ENCODE measurements at places on chromosomes 4 and X. TPM values are rescaled to one million over a fixed set of nuclear protein-coding genes. Genes with fewer than 3 reads are reported as not detected.

The ARSD gene
- total RNA-seq, result 18.9 TPM

The DCHS2 gene
- total RNA-seq, result 0.57 TPM

The CSAG3 gene
- total RNA-seq, result not detected

The XAGE2 gene
- not detected for total RNA-seq

The P2RY4 gene
- not detected for total RNA-seq

The NDST4 gene
- total RNA-seq, result not detected

The PABPC1L2A gene
- not detected for total RNA-seq

The CT55 gene
- total RNA-seq, result not detected

The TEX13C gene
- not detected for total RNA-seq

The SH3D19 gene
- total RNA-seq, result 113 TPM

The BEND2 gene
- not detected for total RNA-seq

The LUZP4 gene
- total RNA-seq, result not detected

The FNIP2 gene
- total RNA-seq, result 6.0 TPM

The SNCA gene
- total RNA-seq, result 0.87 TPM

The GPR173 gene
- 0.57 TPM for total RNA-seq

The BST1 gene
- 1.5 TPM for total RNA-seq

The HSFX4 gene
- not detected for total RNA-seq

The GABRG1 gene
- not detected for total RNA-seq

The SMPX gene
- not detected for total RNA-seq

The TSC22D3 gene
- total RNA-seq, result 170 TPM

The COPS4 gene
- total RNA-seq, result 35.3 TPM

The VBP1 gene
- 31.3 TPM for total RNA-seq

The CD38 gene
- 2.5 TPM for total RNA-seq

The PABPC4L gene
- total RNA-seq, result 1.0 TPM

The GRIA3 gene
- total RNA-seq, result 0.19 TPM

The TRAM1L1 gene
- 0.57 TPM for total RNA-seq

The SSX4B gene
- total RNA-seq, result not detected

The ATP10D gene
- total RNA-seq, result 28.1 TPM

The TRMT2B gene
- total RNA-seq, result 21.0 TPM

The SMIM10 gene
- 1.1 TPM for total RNA-seq

The SPACA5 gene
- total RNA-seq, result not detected

The FHIP1A gene
- 23.5 TPM for total RNA-seq

The GAGE12E gene
- not detected for total RNA-seq

The MSX1 gene
- total RNA-seq, result not detected

The RBM3 gene
- 219 TPM for total RNA-seq

The PPP1R3F gene
- total RNA-seq, result 7.0 TPM

The RBM10 gene
- total RNA-seq, result 29.2 TPM

Data from esophagus squamous epithelium (tissue), 5 donors.